Endothelial cell of umbilical vein (primary cell): ENCODE measurements at places on chromosomes 3 and 15. TPM values are rescaled to one million over a fixed set of nuclear protein-coding genes. Genes with fewer than 3 reads are reported as not detected.

GRCh38 chr15:71588746-71589145 lies 221.6 kb upstream of the NR2E3 start:
- DNase-seq: no peak

- DNase-seq: peak; percentile 91
Observed at GRCh38 chr3:141368062-141368924, at the start of gene ZBTB38. TSS of gene ZBTB38 (plus strand) at chr3:141368504. CDS start at chr3:141442389, 73,885 bp downstream.

- DNase-seq: no peak
Observed at GRCh38 chr15:85499371-85499887, 119.0 kb downstream of the AKAP13 start.

Gene EPHB1
- 1.3 and 1.4 TPM in 2 replicates for polyA plus RNA-seq

Gene UBA7
- polyA plus RNA-seq: 80.7 and 98.7 TPM in 2 replicates

Gene NR1I2
- 0.03 TPM in 2 replicates for polyA plus RNA-seq
